ENCODE measurements at places on chromosomes 3 and 15.

DNA sequence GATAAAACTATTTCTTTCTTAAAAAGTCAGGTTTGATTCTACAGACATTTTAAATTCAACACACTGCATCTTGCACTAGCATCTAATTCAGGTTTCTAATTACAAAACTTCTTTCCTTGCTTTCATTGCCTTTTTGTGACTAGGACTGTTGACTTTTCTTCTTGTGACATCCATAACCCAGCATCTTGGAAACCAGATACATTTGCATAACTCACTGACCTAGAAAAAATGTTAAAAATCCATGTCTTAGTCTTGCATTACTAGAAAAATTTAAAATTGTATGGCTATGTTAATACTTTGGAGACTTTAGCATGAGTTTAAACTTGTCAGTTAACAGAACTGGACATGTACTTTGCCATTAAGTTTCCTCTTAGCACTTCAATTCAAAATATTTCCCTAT lies 72.7 kb downstream of the DTWD1 start:
- no peak for DNase-seq

- no peak for DNase-seq
Measured at GRCh38 chr3:107858876-107859275, 232.0 kb downstream of the CD47 start.

- DNase-seq = no peak
Measured at GRCh38 chr15:43920815-43921214, 94.0 kb downstream of the WDR76 start.

GRCh38 chr3:50630877-50631276 lies 13.9 kb downstream of the MAPKAPK3 start:
- DNase-seq = no peak

GRCh38 chr15:71788646-71789579 lies 21.4 kb upstream of the NR2E3 start:
- DNase-seq = no peak

Data from nucleus accumbens (tissue), 56 donors.